ENCODE measurements at places on chromosomes 2 and 18.

- DNase-seq, result no peak
Measured at GRCh38 chr2:6749962-6750361, 115.7 kb downstream of the CMPK2 start.

- no peak for DNase-seq
Measured at GRCh38 chr2:33068261-33068660, 121.5 kb downstream of the LTBP1 start.

- no peak for DNase-seq
Measured at GRCh38 chr2:231563378-231563961, 29.2 kb upstream of the TEX44 start.

DNA sequence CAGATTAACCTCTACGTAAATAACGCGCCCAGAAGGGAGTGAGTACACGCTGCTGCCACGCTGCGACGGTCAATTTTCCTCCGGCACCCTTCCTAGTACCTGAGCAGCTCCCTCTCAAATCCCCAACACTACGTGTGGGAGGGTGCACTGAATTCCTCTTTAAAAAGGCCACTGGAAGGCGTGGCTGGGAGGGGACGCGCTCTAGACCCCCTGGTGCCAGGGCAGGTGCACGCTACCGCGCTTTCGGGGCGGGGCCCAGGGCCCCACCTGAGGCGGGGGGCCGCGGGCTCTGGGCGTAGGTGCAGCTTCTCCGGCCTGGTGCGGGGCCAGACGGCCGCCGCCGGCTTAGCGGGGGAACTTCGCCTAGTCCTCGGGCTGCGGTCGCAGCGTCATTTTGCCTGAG, 668 bp upstream of the ANKRD12 start:
- no peak for DNase-seq

GRCh38 chr2:226446406-226447001, 353.1 kb downstream of the IRS1 start:
- no peak for DNase-seq

DNA sequence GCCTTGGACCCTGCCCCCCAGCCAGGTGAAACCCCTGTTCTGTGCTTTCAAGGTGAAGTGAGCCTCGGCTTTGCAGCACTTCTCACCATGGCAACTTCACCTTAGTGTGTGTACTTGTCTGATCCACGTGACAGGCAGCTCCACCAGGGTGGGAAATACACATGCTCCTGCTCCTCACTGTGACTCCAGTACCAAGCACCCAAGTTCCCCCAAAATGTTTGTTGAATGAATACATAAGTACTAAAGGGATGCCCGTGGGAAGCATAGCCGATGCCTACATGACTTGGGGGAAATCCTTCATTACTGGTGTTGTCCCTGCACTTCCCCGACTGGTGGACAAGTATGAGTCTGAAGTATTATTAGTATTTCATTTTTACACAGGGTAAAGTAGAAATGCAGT, 41.8 kb upstream of the GBX2 start:
- DNase-seq, result no peak

- DNase-seq, result no peak
Measured at GRCh38 chr18:63979409-63979920, 9.6 kb downstream of the SERPINB8 start.
